ENCODE measurements at places on chromosomes 1 and 21.

DNA sequence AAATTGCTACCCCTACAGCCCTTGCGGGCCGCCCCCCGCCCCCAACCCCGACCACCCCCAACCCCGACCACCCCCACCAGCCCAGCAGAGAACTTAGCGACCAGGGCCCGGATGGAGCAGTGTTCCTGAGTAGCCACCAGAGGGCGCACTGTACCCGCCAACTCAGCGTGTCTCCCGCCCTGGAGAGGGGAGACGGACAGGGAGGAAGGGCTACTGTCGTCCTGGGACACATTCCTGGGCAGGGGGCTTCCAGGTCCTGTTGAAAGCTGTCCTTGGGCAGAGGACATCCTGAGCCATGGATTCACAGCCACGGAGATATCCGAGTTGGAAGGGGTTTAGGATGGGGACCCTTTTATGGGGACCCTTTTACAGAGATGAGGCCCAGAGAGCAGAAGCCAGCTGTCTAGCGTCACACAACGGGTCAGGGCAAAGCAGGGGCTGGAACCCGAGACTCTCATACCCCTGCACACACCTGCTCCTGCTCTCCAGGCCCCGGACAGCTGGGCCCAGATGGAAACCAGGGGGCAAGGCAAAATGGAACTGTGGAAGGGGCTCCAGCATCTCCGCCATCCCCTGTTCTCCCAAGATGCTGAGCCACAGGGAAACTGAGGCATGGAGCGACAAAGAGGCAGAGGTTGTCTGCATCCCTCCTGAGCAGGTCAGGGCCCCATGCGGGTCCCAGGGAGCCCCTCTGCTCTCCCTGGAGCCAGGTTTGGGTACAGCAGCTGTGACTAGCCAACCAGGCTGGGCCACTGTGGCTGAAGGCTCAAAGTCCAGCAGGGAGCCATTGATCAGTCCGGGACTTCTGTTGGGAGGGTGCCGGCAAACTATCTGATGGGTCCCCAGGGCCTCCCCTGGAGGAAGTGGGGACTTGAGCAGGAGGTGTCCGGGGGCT, 25.0 kb upstream of the LAPTM5 start:
- peak; percentile 64 for DNase-seq

DNA sequence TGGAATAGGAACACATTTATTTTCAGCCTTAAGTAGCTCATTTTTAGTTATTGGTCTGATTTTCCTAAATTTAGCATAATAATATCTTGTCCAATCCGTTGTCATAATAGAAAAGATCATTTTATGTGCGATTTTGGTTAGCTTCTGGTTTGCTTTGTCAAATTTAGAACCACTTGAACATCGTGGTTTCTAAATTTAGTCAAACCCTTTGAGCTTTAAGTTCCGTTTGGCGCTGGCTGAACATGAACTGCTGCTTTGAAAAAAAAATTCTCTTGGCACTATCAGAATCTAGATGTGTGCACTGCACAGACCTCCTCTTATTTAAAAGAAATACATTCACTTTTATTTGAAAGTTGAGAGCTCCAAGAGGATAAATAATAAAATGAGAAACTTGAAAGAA, 370.6 kb downstream of the PTPRC start:
- no peak for DNase-seq

- no peak for DNase-seq
Observed at GRCh38 chr1:117586747-117587498, 18.9 kb upstream of the TENT5C start.

GRCh38 chr1:115479055-115479482, 141.0 kb upstream of the NGF start:
- no peak for DNase-seq

- no peak for DNase-seq
Observed at GRCh38 chr21:44398499-44398898, 45.1 kb downstream of the TRPM2 start.
